EH (cell line): ENCODE measurements at places on chromosomes 6 and 20.

DNA sequence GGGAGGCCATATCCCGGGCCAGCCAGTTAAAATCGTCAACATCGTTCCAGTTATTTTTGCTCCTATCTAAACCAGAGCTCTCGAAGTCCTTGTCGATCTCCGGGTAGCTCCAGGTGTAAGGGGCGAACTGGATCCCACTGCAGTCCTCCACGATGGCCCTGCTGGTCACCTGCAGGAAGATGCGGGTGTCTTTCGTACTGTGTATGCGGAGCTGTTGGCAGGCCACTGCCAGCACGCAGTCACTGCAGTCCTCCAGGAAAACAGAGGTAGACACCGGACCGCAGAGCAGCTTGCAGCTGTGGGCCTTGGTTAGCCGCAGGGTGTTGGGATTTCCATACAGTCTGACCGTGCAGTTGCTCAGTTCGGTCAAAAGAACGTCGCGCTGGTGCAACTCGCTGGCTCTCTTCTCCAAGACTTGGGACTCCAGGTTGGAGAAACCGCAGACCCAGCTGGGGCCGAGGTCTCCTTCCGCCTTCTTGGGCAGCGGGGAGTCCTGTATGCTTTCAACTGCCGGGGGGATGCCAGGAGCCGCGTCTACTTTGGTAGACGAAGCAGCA lies 742 bp downstream of the TBCC start:
- peak; percentile 35 for DNase-seq

DNA sequence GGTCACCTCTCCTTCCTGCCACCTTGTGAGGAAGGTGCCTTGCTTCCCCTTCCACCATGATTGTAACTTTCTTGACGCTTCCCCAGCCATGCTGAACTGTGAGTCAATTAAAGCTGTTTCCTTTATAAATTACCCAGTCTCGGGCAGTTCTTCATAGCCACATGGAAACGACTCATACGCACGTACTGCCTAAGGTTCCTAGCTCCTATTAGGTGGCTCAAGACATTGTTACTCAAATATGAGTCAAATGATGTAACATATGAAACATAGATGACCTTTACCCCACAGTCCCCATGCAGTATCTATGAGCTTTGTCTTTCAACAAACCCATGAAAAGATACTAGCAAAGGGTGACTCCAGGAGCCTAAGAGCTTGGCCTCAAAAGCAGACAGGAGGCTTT lies 98.3 kb downstream of the SIM1 start:
- DNase-seq: peak; percentile 72

GRCh38 chr6:20633566-20634340 lies 99.5 kb downstream of the CDKAL1 start:
- no peak for DNase-seq

DNA sequence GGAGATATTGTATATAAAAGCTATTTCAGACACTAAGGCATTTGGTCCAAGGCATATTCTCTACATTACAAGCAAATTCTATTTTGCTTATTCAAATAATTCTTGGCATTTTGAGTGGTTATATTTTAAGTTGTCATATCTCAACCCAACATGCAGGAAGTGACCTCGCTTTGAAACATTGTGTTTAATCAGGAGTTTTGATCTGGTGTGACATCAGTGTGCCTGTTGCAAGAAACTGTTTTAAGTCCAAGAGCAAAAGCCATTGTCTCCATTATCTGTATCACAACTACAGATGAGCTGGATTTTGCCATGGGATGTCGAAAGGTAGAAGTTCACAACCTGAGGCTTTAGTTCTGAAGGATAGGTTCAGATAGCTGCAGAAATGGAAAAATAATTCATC lies 509.9 kb upstream of the ID4 start:
- peak; percentile 50 for DNase-seq

DNA sequence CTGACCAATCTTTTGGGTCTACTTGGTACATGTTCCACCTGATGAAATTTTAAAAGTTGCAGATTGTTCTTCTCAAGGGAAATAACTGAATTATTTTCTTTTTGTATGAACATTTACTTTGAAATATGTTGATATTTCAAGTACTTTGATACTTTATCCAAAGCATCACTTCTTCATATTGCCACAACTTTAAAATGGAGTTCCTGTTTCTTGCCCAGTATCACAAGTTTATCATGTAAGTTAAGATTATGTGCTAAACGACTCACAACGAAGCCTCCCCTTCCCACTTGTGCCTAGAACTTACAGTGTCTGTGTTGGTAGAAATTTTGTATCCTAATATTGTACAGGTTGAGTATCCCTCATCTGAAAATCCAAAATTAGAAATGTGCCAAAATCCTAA lies 108.4 kb downstream of the ARID1B start:
- DNase-seq: no peak

GRCh38 chr6:135985471-135985870 lies 134.0 kb downstream of the PDE7B start:
- peak; percentile 66 for DNase-seq

GRCh38 chr6:516213-516612 lies 124.7 kb downstream of the IRF4 start:
- no peak for DNase-seq

GRCh38 chr6:18515767-18516166 lies 128.6 kb downstream of the RNF144B start:
- DNase-seq: peak; percentile 30

DNA sequence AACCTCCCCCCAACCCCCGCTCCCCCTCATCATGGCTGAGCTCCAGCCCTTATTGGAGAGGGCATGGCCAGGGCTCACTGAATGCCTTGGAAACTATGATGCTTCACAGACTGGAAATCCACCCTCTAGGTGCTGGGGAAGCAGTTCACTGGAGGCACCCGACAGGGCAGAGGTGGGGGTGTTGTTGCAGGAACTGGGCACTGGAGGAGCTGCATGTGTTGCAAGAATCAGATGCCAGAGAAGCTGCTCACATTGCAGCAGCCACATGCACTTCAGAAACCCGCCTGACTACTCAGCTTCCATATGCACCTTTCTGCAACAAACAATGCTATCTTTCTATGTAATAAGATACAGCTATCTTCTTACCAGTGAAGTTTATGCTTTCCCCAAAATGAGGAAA lies 7.9 kb upstream of the TBPL1 start:
- peak; percentile 23 for DNase-seq

DNA sequence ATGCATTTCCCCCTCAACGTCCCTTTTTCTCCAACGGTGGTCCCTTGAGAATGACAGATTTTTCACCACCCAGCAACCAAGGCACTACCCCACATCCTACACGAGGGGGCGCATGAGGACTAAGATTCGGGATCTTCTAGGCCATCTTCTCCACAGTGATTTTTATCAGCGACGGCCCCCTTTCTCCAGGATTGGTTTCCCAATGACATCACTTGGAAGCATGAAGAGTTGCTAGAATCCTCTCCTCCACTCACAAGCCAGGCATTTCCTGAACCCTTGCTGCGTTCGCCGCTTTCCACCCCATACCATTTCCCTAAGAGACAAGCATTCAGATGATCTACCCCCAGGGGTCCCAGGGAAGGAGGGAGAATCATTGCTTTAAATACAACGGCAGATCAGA lies 252.0 kb downstream of the HIVEP2 start:
- peak; percentile 98 for DNase-seq

DNA sequence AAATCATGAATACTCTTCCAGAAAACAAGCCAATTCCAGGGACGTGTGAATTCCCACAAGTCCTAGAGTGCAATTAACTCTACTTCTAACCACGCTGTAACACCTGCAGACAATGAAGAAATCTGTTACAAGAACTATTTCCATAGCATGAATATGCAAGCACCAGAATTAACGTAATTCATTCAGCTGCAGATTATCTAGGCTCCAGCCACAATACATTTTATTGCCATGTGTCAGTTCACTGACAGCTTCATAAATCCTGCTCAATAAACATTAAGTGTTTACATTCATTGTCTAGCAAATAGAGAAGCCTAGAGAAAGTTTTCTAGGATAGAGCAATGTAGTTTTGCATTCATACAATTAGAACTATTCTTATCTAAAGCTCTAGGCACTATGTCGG lies 1348.5 kb downstream of the GRIK2 start:
- DNase-seq: peak; percentile 12

DNA sequence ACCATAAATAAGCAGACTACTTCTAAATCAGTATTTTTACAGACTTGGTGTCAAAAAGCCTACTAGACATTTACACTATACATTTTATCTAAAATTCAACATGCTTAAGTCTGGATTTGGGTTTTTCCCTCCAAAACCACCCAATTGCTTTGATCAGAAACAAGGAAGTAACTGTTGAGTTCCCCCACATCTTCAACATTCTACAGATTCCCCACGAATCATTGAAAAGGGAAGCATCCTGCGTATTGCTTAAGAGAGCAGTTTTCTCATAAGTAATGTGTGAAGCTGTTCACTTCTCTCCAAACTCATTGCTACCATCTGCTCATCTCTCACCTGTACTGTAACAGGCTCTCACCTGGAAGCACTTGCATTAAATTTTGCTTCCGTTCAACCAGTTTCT lies 36.4 kb upstream of the RNF144B start:
- no peak for DNase-seq

GRCh38 chr20:62403331-62403730 lies 3.8 kb downstream of the CABLES2 start:
- DNase-seq: no peak

DNA sequence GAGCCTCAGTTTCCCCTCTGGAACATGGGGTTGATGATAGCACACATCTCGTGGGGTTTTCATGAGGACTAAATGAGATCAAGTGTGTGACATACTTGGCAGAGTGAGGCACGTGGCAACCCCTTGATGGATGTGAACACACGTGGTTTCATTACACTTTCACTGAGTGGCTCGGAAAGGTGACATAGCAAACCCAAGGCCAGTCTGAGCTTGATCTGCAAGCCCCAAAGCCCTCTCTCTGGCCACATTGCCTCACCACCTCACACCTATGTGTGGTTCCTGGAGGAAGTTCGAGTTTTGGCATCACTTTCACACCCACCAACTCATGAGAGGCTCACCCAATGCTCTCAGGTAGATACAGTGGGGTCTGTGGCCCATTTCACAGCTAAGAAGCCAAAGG lies 60.0 kb downstream of the CPNE5 start:
- DNase-seq: no peak

DNA sequence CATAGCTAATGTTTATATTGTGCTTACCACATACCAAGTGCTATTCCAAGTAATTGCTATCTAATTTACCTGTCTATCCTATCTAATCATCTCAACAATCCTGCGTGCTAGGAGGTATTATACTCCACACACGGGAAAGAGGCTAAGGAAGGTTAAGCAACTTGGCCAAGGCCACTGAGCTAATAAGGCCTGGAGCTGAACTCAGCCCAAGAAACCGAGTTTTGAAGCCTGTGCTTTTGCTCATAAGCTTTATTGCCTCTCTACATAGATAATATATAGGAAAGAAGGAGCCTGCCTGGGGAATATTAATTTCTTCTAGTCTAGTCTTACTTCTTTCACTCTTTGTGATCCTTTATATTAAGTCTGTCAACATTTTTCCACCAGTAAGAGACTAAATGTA lies 67.8 kb upstream of the ADGRF4 start:
- no peak for DNase-seq

- DNase-seq: peak; percentile 52
Measured at GRCh38 chr6:140909156-140909555, 1223.6 kb upstream of the GJE1 start.

DNA sequence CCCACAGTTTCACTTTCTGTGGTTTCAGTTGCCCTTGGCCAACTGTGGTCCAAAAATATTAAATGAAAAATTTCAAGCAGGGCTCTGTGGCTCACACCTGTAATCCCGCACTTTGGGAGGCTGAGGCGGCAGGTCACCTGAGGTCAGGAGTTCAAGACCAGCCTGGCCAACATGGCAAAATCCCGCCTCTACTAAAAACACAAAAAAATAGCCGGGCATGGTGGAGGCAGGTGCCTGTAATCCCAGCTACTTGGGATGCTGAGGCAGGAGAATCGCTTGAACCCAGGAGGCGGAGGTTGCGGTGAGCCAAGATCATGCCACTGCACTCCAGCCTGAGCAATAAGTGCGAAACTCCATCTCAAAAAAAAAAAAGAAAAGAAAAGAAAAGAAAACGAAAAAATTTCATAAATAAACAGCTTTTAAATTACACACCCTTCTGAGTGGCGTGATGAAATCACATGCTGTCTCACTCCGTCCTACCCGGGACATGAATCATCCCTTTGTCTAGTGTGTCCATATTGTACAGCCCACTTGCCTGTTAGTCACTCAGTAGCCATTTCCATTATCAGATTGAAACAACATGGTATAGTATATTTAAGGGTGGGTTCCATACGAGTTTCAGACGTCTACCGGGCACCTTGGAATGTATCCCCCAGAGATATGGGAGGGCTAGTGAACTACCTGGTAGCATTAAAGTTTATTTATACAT lies 11.7 kb downstream of the PTPRK start:
- peak; percentile 94 for DNase-seq

DNA sequence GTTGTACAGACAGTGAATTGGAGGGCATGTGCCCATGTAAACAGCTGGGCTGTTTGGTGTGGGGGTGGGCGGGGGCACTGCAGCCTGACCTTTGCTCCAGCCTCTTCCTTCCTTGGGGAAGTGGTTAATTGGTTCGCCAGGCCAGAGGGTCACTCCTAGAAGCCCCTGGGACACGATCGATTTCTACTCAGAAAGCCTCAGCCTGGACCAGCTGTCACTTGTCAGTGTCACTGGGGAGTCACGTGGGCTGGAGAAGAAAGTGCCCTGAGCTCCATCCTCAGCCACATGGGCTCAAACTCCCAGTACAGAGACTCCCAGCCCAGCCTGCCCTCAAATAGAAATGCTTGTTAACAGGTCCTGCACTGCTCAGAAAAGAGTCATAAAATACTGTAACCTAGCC lies 423.8 kb upstream of the SULF2 start:
- no peak for DNase-seq

DNA sequence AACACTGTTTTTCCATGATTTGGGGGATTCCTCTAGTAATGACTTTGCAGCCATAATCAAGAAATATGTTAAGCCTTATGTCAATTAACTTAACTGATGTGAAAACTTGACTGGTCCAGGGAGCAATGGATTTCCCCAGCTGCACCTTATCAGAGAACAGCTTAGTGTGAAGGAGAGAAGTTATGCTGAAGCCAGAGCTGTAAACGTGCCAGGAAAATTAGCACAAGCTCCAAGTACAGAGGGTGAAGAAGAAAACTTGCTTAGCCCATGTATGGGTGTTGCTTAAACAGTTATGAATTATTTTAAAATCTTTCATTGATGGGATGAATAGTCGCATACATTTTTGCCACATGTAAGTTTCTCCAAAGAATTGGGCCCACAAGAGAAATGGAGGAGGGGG lies 214.9 kb upstream of the RNF217 start:
- DNase-seq: no peak

DNA sequence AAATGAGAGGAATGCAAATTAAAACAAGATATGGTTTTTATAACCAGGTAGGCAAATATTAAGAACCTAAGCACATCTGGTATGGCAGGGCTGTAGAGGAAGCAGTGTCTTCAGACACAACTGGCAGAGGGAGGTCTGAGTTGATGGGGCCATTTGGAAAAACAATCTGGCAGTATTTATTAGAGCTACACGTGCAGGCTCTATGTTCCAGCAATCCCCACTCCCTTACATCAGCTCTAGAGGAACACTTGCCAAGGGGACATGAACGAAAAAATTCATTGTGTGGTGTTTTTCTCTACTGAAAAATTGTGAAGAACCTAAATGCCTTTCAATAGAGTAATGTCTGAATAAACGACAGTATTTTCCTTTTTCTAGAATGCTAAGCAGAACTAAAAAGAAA lies 111.6 kb upstream of the EDN1 start:
- no peak for DNase-seq

GRCh38 chr6:29769336-29769735 lies 46.1 kb downstream of the HLA-F start:
- DNase-seq: no peak

GRCh38 chr6:7646394-7646793 lies 56.4 kb downstream of the SNRNP48 start:
- DNase-seq: peak; percentile 50
